Fibroblast of lung (primary cell): ENCODE measurements at places on chromosomes 6 and 20.
A peak's percentile ranks its signal among the peaks of the same experiment; 100 is the strongest.

DNA sequence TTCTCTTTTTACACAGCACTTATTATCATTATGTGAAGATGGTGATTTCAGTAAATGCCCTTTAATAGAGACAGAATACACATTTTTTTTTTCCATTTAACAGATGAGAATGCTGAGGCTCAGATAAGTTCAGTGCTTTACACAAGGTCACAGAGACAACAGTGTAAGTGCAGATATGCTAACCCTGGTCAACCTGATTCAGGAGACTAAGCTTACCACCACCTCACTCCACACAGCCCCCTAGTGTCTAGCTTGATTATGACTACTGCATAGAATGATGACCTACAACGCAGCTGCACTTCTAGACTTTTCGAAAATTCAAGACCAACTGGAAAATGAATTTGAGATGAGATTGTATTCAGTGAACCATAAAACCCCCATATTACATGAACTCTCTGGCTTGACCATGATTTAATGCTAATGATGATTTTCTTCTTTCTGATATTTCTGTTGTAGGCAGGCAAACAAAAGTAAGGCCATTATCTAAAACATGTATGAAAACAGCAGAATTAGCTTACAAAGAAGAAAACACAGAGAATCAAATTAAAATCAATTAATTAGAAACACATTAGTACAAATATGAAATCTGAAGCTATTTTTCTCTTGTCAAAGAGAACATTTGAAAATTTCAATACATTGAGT lies 212.1 kb upstream of the PHACTR1 start:
- H3K36me3 ChIP-seq = no peaks in the 10 kb centered on the region
- no peaks in the 10 kb centered on the region for H3K4me1 ChIP-seq
- no peaks in the 10 kb centered on the region for H3K27me3 ChIP-seq
- no peak for DNase-seq

DNA sequence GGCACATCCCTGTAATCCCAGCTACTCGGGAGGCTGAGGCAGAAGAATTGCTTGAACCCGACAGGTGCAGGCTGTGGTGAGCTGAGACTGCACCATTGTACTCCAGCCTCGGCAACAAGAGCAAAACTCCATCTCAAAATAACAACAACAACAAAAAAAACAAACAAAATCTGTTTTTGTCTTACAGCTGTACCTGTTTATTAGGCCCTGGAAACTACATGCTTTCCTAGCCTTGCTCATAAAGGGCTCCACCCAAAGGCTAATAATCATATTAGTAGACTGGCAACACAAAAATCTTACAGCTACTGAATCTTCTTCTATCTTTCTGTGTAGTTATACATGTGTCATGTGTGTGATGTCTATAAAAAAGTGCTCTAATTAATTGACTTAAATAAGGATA lies 503.9 kb upstream of the EYS start:
- H3K4me3 ChIP-seq = no peak overlapping the region
- peak; percentile 11 for DNase-seq
- no peaks in the 10 kb centered on the region for H3K27me3 ChIP-seq
- no peaks in the 10 kb centered on the region for H3K36me3 ChIP-seq

DNA sequence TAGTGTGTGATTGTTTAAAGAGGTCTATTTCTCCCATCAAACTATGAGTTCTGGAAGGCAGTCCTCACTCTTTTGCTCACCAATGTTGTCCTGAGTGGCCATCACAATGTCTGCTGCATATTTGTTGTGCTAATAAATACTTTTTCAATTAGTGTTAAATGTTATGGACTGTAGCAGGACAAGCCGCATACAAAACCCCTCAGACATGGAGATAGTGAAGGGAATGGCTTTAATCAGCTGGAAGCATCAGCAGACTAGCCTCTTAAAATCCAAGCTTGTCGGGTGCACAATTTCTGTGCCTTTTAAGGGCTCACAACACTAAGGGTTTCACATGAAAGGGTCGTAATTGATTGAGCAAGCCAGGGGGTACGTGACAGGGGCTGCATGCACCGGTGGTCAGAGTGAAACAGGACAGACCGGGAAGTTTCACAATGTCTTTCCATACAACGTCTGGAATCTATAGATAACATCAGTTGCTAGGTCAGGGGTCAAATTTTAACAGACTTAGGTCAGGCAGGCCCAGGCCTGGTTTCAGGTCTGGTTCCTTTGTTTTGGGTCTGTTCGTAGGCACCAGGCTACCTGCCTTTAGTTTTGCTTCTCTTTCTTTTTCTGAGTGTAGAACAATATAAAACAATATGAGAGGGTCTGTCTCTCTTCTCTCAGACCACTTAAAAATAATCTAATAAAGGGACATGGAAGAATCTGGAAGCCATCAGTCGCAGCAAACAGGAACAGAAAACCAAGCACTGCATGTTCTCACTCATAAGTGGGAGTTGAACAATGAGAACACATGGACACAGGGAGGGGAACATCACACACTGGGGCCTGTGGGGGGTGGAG lies 327.6 kb upstream of the HTR1E start:
- DNase-seq = no peak
- H3K27me3 ChIP-seq = no peaks in the 10 kb centered on the region
- H3K27ac ChIP-seq = no peak overlapping the region

GRCh38 chr6:22940581-22941290 lies 371.4 kb downstream of the HDGFL1 start:
- no peaks in the 10 kb centered on the region for H3K36me3 ChIP-seq
- no peaks in the 10 kb centered on the region for H3K27me3 ChIP-seq
- no peak overlapping the region for H3K27ac ChIP-seq
- H3K4me3 ChIP-seq = no peak overlapping the region
- peak; percentile 26 for DNase-seq
- no peaks in the 10 kb centered on the region for H3K4me1 ChIP-seq

- H3K4me3 ChIP-seq = no peak overlapping the region
- H3K27me3 ChIP-seq = no peaks in the 10 kb centered on the region
- H3K27ac ChIP-seq = no peak overlapping the region
- peaks cover 12% of the 10 kb centered on the region for H3K4me1 ChIP-seq
- no peak for DNase-seq
These were observed 4.3 kb downstream of the TJAP1 start for GRCh38 chr6:43481591-43482236.

DNA sequence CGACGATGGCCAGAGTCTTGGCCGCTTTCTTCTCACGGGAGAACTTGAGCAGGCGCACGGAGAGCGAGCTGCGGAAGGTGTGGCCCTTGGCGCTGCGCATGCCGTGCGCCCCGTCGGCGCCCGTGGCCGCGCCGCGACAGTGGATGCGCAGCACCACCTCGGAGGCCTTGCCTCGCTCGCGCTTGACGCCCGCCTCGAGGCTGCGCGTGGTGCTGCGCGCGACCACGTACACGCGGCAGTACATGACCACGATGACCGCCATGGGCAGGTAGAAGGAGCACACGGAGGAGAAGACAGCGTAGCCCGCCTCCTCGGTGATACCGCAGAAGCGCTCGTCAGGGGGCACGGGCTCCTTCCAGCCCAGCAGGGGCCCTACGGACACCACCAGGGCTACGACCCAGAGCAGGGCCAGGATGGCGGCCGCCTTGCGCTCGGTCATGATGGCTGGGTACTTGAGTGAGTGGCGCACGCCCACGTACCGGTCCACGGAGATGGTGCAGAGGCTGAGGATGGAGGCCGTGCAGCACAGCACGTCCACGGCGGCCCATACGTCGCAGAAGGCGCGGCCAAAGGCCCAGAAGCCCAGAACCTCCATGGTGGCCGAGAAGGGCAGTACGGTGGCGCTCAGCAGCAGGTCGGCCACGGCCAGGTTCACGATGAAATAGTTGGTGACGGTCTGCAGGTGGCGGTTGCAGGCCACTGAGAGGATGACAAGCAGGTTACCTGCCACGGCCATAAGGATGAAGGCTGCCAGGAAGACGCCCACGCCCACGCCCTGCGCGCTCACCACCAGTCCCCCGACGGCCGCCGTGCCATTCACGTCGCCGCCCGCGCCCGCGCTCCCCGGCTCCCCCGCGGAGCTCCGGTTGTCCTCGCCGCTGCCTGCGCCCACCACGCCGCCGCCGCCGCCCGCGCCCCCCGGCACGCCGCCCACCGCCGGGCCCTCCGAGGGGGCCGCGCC lies 232.8 kb upstream of the RNF24 start:
- DNase-seq = no peak

GRCh38 chr6:1701668-1702353 lies 92.1 kb downstream of the FOXC1 start:
- DNase-seq = peak; percentile 97
- no peaks in the 10 kb centered on the region for H3K36me3 ChIP-seq
- H3K27ac ChIP-seq = peak overlapping the region; percentile 16
- no peaks in the 10 kb centered on the region for H3K27me3 ChIP-seq
